Stimulated activated CD8-positive, alpha-beta memory T cell treated with anti-CD3 and anti-CD28 coated beads, Interleukin-15, amount 100 ng/mL, for 24 hours (primary cell): ENCODE measurements at places on chromosomes 1 and 21.
A peak's percentile ranks its signal among the peaks of the same experiment; 100 is the strongest.

DNA sequence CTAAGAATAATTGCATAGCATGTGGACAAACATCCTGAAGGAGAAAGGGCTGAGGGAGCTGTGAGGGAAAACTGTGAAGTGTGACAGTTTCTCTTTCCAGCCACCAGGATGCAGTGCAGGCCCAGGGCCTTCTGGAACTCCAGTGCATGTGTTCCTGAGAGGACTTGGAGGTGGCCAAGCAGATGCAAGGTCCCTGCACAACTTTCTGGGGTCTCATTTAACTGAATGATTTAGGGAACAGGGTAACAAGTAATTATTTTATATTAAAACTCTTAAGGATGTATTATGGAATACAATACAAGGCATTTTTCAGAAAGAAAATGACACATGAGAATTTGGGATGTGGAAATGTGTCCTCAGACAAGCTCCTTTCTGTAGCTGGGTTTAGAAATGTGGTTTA lies 61.2 kb upstream of the MCOLN3 start:
- no peak for DNase-seq

- DNase-seq: peak; percentile 28
Observed at GRCh38 chr1:5745800-5746610, 246.2 kb downstream of the NPHP4 start.

DNA sequence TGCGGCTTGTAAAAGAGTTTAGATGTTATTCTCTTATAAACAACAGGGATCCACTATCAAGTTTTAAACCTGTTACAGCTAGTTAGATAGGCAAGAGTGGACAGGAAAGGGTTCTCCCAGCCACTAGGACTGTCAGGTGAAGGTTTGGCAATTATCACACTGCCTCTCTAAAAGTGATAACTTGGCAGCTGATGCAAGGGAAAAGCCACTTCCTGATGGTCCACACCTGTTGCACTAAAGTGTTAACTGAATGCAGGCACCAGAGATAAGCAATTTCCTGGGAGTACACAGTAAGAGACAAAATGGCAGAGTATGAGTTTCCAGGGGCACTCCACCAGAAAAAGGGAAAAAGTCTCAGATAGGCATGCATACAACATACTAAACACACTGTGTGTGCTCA lies 99.4 kb downstream of the VAV3 start:
- no peak for DNase-seq

DNA sequence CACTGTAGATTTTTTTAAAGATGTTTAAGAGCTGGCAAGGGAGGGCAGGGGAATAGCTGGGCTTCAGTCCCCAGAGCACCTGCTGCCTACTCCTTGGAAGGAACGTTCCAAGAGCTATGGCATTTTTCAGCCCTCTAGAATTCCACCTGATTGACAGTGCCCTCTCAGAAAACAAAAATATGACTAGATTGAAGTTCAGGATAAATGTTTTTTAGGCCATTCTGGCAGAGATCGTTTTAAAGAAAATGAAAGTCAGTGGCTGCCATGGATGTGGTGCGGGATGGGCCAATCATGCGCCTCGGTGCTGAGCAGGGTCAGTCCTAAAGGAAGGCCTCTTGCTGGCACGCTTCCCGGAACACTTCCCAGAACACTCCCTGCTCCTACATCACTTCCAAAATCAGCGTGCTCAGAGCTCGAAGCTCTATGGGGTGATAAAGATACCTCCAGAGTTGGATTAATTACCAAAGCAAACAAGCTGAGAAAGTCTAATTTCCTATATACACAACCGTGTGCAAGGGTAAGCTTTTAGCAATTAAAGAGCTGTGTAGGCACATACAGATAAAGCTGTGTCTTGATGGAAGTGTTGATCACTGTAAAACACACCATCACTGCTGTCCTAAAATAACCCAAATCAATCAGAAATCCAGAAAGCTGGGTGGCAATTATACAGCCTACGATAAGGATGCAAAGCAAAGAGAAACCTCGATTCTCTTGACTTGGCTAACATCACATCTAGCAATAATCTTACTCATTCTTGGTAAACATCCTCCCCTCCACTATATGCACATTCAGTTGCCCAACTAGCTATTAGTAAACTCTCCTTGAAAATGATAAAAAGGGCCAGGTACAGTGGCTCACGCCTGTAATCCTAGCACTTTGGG lies 34.6 kb downstream of the TGFBR3 start:
- DNase-seq: no peak

- no peak for DNase-seq
Observed at GRCh38 chr1:8166406-8166805, 140.3 kb upstream of the ERRFI1 start.

DNA sequence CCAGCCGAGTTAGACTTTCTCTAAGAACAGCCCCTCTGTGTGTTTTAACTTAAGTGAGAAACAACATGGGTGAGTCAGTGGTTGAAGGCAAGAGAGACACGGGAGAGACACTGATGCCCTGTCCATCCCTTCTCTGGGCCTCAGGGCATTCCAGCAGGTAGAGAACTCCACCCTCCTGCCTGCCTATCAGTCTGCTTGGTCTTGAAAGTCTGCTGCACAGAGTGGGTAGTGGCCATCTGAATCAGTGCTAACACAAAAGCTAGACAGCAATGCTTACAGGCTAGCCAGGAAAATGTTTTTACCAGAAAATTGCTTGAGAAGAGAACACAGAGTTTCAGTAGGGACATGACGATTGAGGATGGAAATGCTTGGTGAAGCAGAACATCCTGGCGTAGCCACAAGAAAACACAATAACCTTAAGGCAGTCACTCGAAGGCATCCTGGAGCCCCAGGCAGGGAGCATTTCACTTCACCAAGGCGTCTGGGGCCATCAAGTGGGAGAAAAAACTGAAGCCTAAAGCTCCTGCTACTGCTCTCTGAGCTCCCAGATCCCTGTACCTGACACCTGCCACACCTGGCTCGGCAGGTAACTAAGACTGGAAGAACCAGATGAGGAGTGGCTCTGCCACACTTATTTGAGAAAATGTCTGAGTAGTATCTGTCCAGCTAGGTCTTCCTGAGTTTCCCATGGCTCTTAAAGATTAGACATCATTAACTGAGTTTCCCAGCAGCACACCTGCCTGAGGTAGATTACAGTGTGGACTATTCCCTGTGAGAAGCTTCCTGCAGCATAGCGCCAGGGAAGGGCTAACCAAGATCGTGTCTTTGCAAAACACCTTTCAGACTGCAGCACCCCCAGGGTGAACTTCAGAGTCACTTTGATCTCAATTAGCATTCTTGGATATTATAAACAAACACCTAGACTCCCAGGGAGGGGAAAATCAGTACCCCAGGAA lies 18.1 kb upstream of the LBR start:
- DNase-seq: no peak

DNA sequence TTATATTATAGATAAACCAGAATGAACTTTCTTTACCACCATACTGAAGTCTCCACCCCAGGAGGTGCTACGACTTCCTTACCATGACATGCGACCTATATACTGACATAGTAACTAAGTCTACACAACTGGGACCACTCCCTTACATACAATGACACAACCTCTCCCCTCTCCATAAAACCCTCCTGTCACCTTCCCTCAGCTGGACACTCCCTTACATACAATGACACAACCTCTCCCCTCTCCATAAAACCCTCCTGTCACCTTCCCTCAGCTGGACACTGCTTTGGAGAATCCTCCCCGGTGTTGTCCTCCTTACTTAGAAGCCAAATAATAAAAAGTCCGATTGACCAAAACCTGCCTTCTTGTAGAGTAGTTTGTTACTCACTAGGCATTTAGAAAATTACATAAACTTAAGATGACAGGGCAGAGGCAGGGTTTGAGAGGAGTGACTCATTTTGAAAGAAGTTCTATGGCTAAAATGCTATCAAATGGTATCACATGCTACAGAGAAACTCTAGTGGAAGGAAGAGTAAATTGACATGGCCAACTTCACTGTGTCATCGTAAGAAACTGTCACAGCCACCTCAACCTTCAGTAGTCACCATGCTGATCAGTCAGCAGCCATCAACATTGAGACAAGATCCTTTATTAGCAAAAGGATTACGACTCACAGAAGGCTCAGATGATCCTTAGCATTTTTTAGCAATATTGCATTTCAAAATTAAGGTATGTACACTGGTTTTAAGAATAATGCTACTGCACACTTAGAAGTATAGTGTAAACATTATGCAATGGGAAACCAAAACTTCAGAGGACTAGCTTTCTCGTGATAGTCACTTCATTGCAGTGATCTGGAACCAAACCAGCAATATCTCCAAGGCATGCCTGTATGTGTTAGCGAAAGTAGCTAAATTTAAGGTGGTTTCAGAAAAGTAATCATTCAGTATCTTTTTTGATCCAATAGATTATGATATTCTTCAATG lies 56.4 kb downstream of the AHCTF1 start:
- DNase-seq: no peak

- no peak for DNase-seq
Observed at GRCh38 chr1:28136169-28136921, 40.1 kb downstream of the PTAFR start.

- DNase-seq: no peak
Observed at GRCh38 chr1:14606632-14607031, 8.1 kb downstream of the KAZN start.

DNA sequence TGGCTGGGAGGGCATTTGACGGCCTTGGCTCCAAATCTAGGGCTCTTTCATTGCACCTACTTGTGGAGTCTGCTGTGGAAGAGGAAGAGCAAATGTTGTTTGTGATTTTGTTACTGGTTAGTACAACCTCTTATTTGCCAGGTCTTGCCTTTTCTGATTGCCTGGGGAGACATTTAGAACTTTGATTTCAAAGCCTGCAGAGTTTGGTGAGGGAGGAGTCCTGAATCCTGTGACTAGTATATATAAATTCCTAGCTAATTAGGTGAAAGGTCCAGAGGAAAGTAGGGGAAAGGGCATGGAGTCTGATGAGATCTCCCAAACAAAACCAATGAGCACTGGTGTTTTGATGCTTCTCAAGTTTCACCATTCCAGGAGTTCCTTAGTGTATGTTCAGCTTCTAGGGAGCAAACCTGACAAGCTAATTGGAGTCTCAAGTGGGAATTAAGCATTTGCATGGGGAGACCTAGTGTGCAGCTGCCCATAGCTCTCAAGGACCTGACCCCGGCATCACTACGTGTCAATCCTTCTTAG lies 5.1 kb upstream of the HMGCS2 start:
- DNase-seq: no peak

- no peak for DNase-seq
Observed at GRCh38 chr1:157197906-157198435, 59.8 kb upstream of the ETV3 start.

- no peak for DNase-seq
Observed at GRCh38 chr1:150008699-150009098, 1.8 kb downstream of the OTUD7B start.

DNA sequence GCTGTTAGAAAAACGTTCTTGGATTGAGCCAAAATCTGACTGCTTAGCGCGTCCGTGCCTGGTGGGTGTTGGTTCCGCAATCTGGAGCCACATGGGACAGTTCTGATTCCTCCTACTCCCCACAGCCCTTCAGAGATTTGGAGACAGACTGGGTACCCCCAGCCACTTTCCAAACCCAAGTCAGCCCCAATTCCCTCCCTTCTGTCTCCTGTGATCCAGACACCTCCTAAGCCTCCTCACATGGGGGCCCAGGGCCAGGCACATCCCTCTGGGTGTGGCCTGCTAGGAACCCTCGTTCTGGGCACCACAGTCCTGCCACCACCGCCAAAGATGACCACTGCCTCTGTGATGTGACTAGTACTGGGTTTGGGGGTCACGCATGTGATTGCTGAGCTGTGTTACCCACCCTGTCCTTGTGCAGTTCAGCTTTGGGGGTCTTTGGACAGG lies 4.8 kb downstream of the PLA2G5 start:
- DNase-seq: no peak

- DNase-seq: no peak
Observed at GRCh38 chr1:8540261-8540941, 222.5 kb downstream of the SLC45A1 start.

GRCh38 chr21:38861989-38862683 lies 56.4 kb downstream of the ETS2 start:
- no peak for DNase-seq

DNA sequence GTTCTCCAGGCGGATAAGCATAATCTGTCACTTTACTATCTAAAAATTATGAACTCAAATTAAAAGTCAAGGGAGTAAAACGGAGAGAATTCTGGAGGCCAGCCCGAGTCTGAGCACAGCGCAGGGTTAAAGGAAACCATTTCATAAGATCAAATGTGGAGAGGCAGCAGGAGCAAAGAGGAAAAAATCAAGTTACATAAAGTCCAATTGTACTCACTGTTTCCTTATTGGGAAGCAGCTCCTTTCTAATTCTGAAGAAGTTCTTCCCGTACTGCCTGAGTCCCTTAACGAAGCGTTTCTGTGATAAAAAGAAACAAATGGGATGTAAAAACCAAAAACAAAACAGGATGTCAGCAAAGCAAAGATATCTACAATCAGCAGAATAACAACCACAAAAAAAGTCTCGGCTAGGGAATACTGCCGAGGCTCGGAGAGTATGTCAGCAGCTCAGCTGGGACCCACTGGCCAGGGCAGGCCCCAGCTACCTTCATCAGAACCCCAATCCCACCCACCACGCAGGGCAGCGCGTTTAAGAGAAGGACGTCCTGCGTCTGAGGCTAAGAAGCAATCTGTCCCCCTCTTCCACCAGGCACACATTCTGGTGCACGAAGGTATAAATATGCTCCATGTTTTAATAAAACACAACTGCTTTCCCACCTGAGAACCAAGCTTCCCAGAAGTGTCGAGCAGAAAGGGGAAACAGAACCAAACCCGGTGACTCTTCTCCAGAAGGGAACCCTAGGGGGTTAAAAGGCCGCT lies 104.8 kb downstream of the SLC45A1 start:
- no peak for DNase-seq

GRCh38 chr1:119898981-119899720 lies 2.8 kb upstream of the ADAM30 start:
- no peak for DNase-seq

GRCh38 chr1:248808876-248809275 lies 16.8 kb downstream of the SH3BP5L start:
- no peak for DNase-seq

- DNase-seq: peak; percentile 61
Observed at GRCh38 chr1:157163273-157164127, 25.3 kb upstream of the ETV3 start.

- no peak for DNase-seq
Observed at GRCh38 chr1:27192039-27192529, 37.2 kb upstream of the SLC9A1 start.

DNA sequence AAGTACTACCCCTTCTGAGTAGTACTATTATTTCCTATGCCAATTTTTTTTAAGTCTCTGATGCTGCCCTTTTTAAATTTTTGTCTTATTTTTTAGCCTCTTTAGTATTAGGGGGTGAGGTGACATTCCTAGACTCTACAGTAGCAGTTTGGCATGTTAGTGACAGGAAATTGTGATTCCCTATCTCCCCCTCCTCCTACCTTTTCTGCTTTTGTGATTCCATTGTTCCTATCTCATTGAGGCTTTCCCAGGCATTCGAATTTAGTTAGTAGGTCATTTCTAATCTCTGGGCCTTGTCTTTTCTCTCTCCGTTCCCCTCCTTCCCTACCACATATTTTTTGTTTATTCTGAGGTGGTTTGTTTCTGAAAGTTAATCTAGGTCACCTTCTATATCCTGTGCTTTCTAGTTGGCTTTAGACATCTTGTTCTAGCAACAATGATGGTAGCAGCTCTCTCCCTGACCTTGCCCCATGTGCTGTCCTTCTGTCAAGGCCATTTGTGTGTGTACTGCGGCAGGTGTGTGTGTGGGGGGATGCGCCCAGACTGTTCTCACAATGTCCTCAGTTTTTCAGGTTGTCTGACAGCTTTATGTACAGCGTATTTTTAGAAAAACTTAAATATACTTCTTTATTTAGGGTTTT lies 21.5 kb downstream of the SEMA6C start:
- no peak for DNase-seq
